ENCODE measurements at places on chromosomes 4 and X.

DNA sequence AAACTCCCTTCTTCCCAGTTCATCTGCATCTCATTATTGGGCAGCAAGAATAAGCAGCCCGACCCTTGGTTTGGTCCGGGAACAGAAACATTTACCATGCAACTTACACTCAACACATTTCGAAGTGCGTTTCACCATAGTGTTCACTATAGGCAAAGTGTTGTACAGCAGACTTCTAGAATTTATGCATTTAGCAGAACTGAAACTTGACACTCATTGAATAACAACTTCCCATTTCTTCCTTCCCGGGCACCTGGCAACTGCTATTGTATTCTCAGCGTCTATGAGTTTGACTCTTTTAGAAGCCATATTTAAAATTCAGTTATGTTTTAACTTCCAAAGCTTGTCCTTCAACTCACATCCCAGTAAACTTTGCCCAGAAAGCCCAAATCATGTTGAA lies 840.6 kb downstream of the NLGN4X start:
- no peak for DNase-seq
- H3K4me1 ChIP-seq, result no peaks in the 10 kb centered on the region
- H3K27me3 ChIP-seq, result no peaks in the 10 kb centered on the region
- no peaks in the 10 kb centered on the region for H3K36me3 ChIP-seq
- H3K27ac ChIP-seq, result no peak overlapping the region

- H3K36me3 ChIP-seq, result no peaks in the 10 kb centered on the region
- no peak for DNase-seq
- no peak within 1 kb of the TSS for H3K4me3 ChIP-seq
- no peaks in the 10 kb centered on the region for H3K27me3 ChIP-seq
- H3K4me1 ChIP-seq, result peaks cover 1% of the 10 kb centered on the region
Observed at GRCh38 chrX:100643956-100644860, at the start of gene SRPX2. Gene SRPX2 (plus strand): TSS chrX:100644199. CDS start chrX:100646323, 2,124 bp downstream.

GRCh38 chr4:180696460-180697092 lies 1546.6 kb upstream of the TENM3 start:
- no peak overlapping the region for H3K27ac ChIP-seq
- DNase-seq, result no peak
- H3K4me1 ChIP-seq, result no peaks in the 10 kb centered on the region
- H3K27me3 ChIP-seq, result no peaks in the 10 kb centered on the region
- no peak overlapping the region for H3K4me3 ChIP-seq

GRCh38 chr4:61950625-61951024 lies 750.5 kb downstream of the ADGRL3 start:
- no peak overlapping the region for H3K27ac ChIP-seq
- no peak overlapping the region for H3K4me3 ChIP-seq
- H3K36me3 ChIP-seq, result no peaks in the 10 kb centered on the region
- H3K4me1 ChIP-seq, result no peaks in the 10 kb centered on the region
- DNase-seq, result peak; percentile 9
- H3K27me3 ChIP-seq, result no peaks in the 10 kb centered on the region

DNA sequence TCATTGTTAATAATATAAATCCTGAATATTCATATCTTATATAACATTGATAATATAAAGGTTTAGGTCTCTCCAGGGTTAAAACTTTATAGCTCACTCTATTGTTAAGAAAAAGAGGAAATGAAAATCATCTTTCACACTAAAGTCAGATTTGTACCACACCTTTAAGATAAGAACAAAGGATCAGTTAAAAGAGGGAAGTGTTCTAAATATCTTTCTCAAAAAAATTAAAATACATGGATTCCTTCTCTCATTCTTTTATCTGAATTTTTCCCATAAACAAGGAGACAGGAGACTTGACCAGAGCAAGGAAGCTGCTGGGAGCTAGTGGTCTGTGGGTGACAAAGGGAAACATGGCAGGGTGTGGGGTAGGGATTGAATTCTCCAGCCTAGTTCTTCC lies 323.0 kb upstream of the CPXCR1 start:
- no peak overlapping the region for H3K4me3 ChIP-seq
- H3K36me3 ChIP-seq, result no peaks in the 10 kb centered on the region
- DNase-seq, result no peak
- no peak overlapping the region for H3K27ac ChIP-seq
- no peaks in the 10 kb centered on the region for H3K4me1 ChIP-seq

DNA sequence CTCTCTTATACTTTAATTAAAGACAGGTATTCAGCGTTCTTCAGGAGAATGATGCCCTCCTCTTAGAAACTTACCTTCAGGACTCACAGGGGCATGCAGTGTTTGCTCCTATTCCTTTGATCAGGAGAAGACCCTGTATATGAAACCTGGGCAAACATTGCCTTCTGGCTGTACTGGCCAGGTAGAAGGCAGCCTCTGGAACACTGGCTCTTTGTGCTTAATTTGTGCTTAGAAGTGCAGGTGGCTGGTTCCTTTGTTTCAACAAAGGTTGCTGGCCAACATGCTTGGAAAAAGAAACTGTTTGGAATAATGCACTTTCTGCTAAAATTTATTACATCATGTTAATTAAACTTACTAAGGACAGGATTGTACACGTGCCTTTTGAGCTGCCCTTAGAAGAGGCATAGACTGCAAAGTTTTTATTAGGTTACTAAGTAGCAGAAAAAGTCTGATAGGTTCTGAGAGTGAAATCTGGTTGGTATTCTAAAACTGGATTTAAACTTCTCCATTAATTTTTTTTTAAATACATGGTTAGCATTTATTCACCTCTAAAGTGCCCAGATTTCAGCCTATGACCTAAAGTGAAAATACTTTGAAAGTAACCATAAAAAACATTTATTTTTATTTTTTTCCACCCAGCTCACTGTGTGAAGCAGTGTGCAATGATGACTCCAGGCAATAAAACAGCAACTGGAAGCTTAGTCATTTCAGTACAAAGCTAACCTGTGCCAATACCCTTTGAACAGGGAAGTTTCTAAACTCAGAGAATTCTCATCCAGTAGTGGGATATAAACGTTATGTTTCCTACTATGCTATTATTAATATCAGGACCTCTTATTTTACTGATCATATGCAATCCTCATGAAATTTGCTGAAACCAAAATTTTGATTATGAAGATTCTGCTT lies 11.3 kb downstream of the RASSF6 start:
- no peaks in the 10 kb centered on the region for H3K27me3 ChIP-seq
- no peaks in the 10 kb centered on the region for H3K4me1 ChIP-seq
- no peak overlapping the region for H3K4me3 ChIP-seq
- no peaks in the 10 kb centered on the region for H3K36me3 ChIP-seq
- no peak overlapping the region for H3K27ac ChIP-seq

- no peak overlapping the region for H3K4me3 ChIP-seq
- no peak for DNase-seq
- no peak overlapping the region for H3K27ac ChIP-seq
- no peaks in the 10 kb centered on the region for H3K36me3 ChIP-seq
- no peaks in the 10 kb centered on the region for H3K27me3 ChIP-seq
- no peaks in the 10 kb centered on the region for H3K4me1 ChIP-seq
Observed at GRCh38 chrX:39603230-39603629, 494.5 kb downstream of the BCOR start.

DNA sequence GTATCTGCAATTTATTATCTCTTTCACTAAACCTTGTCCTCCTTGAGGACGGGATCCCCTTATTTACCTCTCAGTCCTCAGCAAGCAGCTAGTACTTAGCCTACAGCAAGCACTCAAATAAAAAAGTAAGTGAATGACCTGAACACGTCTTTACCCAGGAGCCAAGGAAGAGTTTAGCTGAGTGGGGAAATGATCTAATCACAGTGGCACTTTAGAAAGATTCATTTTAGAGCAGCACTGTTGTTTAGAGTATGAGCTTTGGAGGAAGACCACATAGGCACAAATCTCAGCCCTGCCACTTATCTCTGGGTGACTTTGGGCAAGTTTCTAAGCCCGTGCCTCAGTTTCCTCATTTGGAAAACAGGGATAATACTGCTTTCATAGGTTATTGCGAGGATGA lies 2.7 kb downstream of the FAM120C start:
- no peaks in the 10 kb centered on the region for H3K36me3 ChIP-seq
- H3K27me3 ChIP-seq, result no peaks in the 10 kb centered on the region
- H3K4me1 ChIP-seq, result no peaks in the 10 kb centered on the region
- H3K27ac ChIP-seq, result no peak overlapping the region
- DNase-seq, result no peak
- no peak overlapping the region for H3K4me3 ChIP-seq

DNA sequence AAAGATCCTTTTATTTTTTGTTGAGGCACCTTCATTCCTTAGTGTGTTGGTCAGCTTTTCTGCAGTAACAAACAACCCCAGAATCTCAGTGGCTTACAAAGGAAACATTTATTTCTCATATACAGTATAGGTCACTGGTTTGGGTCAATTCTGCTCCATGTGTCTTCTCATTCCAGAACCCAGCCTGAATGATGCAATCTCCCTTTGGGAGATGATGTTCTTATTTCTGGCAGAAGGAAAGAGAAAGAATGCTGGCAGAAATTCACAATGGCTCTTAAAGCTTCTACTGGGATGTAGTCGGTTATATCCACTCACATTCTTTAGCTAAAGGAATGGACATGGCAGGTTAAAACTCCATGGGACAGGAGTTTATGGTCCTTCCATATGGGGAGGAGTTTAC lies 42.3 kb downstream of the IDS start:
- H3K4me3 ChIP-seq, result no peak overlapping the region
- no peak for DNase-seq
- H3K4me1 ChIP-seq, result no peaks in the 10 kb centered on the region
- no peaks in the 10 kb centered on the region for H3K36me3 ChIP-seq
- H3K27ac ChIP-seq, result no peak overlapping the region
- H3K27me3 ChIP-seq, result no peaks in the 10 kb centered on the region
